ENCODE measurements at places on chromosomes 3 and 15.

- no peak for DNase-seq
These were observed 247.5 kb downstream of the NR1D2 start for GRCh38 chr3:24192469-24193056.

- DNase-seq = no peak
These were observed 51.1 kb downstream of the AQP9 start for GRCh38 chr15:58189148-58189811.

GRCh38 chr3:83224101-83224868 lies 1462.8 kb upstream of the GBE1 start:
- DNase-seq = no peak

DNA sequence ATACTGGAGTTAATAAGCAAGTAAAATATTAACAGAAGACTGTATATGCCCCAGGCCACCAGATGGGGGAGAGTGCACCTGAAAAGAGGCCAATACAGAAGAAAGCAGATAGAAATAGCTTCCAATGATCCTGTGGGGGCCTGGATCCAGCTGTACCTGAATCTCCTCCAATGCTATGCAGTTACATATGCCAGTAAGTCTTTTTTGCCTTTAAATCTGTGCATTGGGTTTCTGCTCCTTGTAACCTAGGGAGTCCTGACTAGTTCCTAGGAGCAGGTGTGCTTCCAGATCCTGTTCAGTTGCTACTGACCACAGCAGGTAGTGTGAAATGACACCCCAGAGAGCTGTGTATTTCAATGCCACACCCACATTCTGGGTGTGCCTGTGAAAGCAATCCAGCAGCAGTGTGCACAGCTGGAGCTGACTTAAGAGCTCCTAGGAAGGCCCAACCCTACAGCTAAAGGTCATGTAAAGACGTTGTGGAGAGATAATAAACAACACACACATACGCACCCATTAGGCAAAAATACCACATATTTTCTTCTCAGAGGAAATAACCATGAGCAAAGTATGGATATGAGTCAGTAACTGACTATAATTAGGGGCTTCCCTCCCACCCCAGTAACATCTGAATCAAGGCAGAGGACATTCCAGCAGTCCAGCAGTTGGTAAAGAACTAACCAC lies 62.2 kb upstream of the AKAP13 start:
- DNase-seq = peak; percentile 82

- DNase-seq = no peak
These were observed 46.2 kb upstream of the GYG1 start for GRCh38 chr3:148945116-148945515.

- DNase-seq = no peak
These were observed 4.0 kb upstream of the CCR1 start for GRCh38 chr3:46212101-46212500.

DNA sequence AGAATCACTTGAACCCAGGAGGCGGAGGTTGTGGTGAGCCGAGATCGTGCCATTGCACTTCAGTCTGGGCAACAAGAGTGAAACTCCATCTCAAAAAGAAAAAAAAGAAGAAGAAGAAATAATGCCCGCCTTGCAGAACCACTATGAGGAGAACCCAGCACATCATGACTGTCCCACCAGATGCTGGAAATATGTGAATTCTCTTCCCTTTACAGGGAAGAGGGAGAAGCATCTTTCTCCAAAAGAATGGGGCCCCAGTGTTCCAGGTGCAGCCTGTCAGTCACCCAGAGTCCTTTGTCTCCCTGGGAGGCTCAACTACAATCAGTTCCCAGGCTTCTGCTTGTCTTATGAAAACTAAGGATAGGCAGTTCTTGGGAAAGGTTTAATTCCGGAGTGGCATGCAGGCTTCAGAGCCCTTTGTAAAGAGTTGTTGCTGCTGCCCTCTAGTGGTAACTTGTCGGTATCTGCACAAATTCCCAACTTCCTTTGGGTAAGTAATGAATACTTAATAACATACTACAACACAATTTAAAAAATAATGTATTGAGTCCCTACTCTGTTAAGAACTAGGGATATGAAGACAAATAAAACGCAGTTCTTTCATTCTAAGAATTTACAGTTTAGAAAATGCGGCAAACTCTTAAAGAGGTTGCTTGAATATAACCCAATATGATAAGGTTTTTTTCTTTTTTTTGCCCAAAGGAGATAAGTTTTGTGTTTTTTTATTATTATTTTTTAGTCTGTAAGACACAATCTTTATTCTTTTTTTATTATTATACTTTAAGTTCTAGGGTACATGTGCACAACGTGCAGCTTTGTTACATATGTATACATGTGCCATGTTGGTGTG lies 18.6 kb upstream of the TICRR start:
- DNase-seq = peak; percentile 58

DNA sequence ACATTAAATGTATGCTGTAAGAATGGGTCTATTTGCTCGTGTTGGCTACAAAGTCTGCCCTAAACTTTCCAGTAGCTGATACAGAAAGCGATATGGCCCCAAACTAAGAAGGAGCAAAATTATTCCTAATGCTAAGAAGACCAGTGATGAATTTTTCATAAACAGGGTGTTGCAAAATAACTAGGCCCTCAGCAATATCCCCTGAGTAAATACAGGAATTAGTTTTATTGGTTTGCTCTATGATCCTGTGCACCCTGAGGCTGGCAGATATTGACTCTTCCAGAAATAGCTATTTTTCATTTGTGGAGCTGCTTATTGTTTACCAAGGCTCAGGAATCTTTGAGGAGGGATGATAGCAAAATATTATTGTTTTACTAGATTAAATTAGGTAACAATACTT lies 60.9 kb upstream of the CCNL1 start:
- no peak for DNase-seq

GRCh38 chr3:49278548-49278947 lies 1.5 kb upstream of the C3orf62 start:
- no peak for DNase-seq

GRCh38 chr15:78353093-78353492 lies 12.9 kb downstream of the CRABP1 start:
- no peak for DNase-seq

GRCh38 chr3:30319713-30320112 lies 286.7 kb upstream of the TGFBR2 start:
- no peak for DNase-seq

DNA sequence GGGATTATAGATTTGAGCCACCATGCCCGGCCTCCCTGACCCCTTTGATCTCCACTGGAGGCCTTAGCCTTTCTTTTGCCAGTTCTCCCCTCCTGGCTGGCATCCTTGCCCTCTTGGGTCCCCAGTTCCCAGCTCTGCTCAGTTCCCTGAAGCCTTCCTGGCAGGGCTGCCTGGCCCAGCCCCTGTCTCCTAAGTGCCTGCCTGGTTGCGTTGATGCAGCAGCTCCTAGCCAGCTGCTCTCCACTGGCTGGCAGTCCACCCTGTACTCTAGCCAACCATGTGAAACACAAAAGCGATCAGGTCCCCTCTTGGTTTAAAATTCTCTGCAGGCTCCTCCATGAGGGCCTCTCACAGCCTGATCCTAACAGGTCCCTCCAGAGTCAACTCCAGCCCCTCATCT lies 184.7 kb downstream of the RAB11A start:
- no peak for DNase-seq

DNA sequence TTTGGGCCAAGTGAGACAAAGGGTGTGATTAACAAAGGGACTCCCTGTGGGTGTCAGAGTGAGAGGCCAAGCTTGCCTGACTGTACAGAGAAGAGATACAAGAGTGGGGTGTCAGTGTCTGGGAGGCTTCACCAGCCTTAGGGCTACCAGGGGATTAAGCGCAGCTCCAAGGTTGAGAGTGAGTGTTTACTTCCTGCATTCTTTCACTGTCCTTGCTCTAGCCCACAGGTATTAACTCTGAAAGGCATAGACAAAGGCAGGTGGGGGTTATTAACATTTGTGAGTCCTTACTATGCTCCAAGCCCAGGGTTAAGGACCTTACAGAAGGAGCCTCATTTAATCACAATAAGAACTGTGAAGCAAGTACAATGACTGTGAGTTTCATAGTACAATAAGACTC lies 107.6 kb downstream of the IL20RB start:
- no peak for DNase-seq

GRCh38 chr3:31210068-31210645 lies 315.7 kb upstream of the GADL1 start:
- no peak for DNase-seq

DNA sequence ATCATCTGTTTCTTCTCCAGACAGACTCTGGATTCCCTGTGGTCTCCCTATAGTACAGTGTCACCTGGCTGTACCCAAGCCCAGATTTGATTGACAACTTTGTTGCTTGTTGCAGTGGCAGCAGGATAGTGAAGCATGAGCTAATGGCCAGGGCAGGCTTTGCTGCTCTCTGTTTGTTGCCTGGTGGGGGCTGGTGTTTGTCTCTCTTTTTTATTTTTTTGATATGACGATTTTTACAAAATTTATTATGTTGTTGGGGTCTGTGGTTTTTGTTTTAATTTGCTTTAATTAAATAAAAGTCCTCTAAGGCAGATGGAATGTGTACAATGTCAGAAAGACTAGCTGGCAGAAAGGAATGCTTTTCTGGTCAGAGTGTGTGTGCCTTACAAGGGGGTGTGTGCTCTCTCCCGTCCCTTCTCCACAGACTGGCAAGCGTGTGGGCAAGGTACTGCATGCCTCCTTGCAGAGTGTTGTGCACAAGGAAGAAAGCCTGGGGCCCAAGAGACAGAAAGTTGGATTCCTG lies 15.2 kb upstream of the CLEC3B start:
- DNase-seq = no peak

- DNase-seq = no peak
These were observed 1.1 kb upstream of the INTS14 start for GRCh38 chr15:65611888-65612615.

GRCh38 chr15:68843425-68844311 lies 23.0 kb upstream of the ANP32A start:
- DNase-seq = no peak

- no peak for DNase-seq
These were observed 585.9 kb downstream of the UNC13C start for GRCh38 chr15:54564166-54564565.

DNA sequence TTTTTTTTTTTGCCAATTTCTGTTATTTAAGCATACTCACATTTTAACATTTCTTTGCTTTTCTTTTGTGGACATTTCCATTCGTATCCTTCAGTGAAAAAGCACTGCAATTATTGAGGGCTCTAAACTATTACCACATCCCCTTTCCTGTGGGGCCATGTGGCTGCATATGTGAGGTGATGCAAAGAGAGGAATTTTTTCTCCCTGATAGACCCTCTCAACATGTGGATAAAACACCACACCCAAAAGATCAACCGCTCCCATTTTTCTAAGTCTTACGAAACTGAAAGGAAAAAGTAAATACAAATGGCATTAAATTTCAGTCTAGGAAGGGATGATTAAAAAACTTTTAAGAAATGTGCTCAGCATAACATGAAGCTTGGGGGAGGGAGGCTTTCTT lies 68.8 kb downstream of the DNAJC13 start:
- DNase-seq = no peak

- DNase-seq = no peak
These were observed 6.7 kb downstream of the PRC1 start for GRCh38 chr15:90987561-90988141.

DNA sequence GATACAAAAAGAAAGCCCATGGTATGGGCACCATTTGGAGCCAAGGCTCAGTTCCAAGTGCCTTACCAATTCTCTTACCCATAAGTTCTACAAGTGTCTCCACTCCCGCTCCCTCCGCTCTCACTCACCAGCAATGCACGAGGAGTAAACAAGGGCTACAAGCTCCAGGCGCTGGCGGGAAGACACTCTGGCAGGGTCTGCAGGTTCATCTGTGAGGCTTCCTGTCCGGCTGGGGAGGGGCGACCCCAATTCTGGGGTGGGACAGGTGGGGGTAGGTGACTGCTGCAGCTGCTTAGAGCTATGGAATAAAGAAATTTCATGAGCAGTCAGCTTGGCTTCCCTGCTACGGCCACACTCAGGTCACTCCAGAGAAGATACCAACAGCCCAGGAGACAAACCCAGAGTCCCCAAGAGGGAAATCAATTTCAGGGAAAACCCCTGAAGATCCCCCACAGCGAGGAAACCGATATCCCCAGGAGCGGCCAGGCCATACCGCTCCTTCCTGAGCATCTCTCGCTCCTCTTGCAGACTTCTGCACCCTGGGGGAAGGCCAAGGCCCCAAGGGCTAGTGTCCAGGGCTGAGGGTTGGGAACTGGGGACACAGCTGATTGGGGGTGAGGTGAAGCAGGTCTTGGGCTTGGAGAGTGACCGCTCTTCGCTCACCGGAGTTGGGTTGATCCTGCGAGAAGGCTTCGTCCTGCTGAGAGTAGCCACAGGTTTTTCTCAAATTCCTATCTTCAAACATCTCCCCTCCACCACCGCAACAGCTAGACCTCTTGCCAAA lies 1.4 kb downstream of the CDAN1 start:
- DNase-seq = no peak

- peak; percentile 16 for DNase-seq
These were observed 47.4 kb downstream of the TJP1 start for GRCh38 chr15:29774900-29775299.

- DNase-seq = no peak
These were observed 444.7 kb upstream of the RBMS3 start for GRCh38 chr3:28836199-28836598.

- no peak for DNase-seq
These were observed 15.6 kb upstream of the FAM98B start for GRCh38 chr15:38438031-38438986.

- no peak for DNase-seq
These were observed 112.1 kb upstream of the MB21D2 start for GRCh38 chr3:193029800-193030199.

- peak; percentile 34 for DNase-seq
These were observed at the start of gene ZNF660 for GRCh38 chr3:44584646-44585501. TSS of gene ZNF660 (plus strand) at chr3:44584964. CDS start at chr3:44594194, 9,230 bp downstream.

GRCh38 chr3:120816728-120817127 lies 74.2 kb downstream of the GTF2E1 start:
- DNase-seq = no peak

- no peak for DNase-seq
These were observed 30.3 kb downstream of the CLRN1 start for GRCh38 chr3:150942221-150942620.

DNA sequence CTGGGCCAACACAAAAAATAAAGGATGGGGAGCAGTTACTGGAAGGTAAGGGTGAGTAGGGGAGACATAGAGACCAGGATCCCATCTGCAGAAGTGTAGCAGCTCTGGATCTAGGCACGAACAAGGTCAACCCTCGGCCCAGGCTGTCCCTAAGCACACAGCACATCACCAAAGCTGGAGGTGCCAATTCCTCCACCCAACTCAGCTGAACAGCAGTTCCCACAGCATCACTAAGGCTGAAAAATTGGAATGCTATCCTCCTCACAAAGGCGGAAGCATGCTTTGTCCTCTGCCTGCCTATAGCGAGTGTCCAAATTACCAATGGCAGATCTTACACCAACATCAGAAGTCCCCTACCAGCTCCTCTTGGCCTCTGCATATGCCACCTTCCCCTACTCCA lies 33.9 kb downstream of the OSBPL10 start:
- DNase-seq = no peak

- DNase-seq = no peak
These were observed 138.4 kb downstream of the RSRC1 start for GRCh38 chr3:158248261-158248660.

- no peak for DNase-seq
These were observed 18.2 kb downstream of the C15orf62 start for GRCh38 chr15:40787991-40788390.

- DNase-seq = no peak
These were observed 11.1 kb downstream of the ABHD17C start for GRCh38 chr15:80706161-80706560.
